Transverse colon (tissue), 4 donors: ENCODE measurements at places on chromosomes 12 and 14.

DNA sequence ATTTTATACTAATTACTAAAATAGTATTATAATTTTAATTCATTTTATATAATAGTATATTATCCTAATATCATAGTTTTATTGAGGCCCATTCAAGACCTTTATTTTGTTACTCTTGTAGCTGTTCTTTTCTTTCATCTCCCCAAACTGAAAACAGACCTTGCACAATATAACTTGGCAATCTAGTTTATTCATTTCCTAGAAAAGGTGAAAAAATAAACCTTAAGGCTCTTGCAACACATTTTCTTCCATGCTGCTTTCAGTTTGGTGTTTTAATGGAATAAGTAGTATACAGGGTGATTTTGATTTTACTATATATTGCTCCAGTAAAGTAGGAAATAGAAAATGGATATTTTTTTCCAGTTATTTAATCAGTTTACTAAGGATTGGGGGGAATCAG, 174.0 kb downstream of the SLC2A13 start:
- DNase-seq: no peak

GRCh38 chr12:67982164-67982563, 7.1 kb upstream of the IFNG-AS1 start:
- no peak for DNase-seq

DNA sequence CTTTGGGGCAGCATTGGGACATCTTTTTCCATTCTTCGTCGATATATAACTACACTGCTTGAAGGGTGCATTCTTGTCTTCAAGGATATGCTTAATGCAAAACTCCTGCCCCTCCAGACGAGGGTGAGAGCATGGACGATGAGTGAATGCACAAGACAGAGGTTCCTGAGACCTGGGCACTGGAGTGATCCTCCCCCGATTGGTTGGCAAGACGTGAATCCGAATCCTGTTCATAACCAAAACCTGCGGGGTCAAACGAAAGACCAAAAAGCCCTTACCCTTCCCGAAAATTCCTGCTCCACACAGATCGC, 684 bp downstream of the KANSL2 start:
- DNase-seq: no peak

DNA sequence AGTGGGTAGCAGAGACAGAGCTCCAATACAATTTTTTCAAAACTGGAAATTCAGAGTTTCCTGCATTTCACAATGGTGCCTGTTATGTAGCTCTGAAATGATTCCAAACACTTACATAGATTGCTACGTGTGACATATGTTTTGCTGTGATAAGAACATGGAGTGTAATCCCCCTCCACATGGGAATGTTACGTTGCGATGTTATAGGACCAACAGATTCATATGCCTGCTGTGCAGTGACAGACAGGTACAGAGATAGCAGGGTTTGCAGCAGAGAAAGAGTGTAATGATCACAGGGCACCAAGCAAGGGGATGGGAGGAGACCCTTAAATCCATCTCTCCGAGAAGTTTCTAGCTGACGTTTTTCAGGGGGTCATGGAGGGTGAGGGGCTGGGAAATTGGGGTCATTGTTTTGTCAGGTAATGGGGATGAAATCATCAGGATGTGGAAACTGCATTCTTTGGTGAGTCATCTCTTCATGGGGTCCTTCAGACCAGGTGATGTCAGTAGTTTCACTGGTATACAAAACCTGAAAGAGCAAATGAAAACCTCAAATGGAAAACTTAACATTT, 76.6 kb upstream of the OSBPL8 start:
- no peak for DNase-seq
